ENCODE measurements at places on chromosomes 2 and 18.

- DNase-seq = no peak
Measured at GRCh38 chr18:56569416-56569815, 69.0 kb downstream of the TXNL1 start.

DNA sequence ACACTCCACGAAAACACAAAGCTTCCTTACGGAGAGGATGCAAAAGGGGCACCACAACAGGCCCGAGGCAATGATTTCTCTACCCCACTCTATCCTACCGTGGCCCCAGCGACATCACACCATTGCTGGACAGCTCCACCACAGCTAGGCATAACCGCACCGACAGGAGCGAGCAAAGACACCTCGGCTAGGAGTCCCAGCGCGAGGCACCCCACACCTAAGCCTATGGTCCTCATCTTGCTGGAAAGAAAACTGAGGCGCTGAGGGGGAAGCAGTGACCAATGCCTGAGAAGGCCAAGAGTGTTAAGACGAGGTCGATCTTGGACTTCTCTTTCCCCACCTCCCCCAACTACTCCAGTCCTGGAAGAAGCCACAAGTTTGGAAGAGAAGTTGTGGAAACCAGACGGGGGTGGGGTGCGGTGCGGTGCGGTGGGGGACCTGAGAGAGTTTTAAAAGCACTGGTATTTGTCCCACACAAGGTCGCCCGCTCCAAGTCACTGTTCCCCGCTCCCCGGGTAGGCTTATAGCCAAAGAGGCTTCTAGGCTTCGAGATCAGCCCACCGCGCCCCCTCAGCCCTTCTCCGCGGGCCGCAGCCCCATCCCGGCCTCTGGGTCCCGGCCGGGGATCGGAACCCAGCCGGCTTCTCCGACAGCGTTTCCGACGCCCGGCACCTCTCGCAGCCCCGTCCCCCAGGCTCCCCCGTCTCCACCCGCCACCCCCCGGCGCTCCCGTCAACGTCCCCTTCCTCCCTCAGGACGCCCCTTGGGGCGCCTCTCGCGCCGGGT is 766 bp downstream of the PDE6D start:
- peak; percentile 2 for DNase-seq

- peak; percentile 22 for DNase-seq
Measured at GRCh38 chr2:8543383-8544170, 138.3 kb upstream of the ID2 start.

- peak; percentile 13 for DNase-seq
Measured at GRCh38 chr2:25168256-25169072, at the start of gene POMC. TSS of gene POMC (minus strand) at chr2:25168580. CDS start at chr2:25164772, 3,808 bp downstream.

- DNase-seq = no peak
Measured at GRCh38 chr18:499776-500631, 497 bp downstream of the COLEC12 start.
